Stimulated activated CD8-positive, alpha-beta memory T cell treated with anti-CD3 and anti-CD28 coated beads, Interleukin-4, amount 100 ng/mL, for 4 hours (primary cell): ENCODE measurements at places on chromosomes 2 and 18.

DNA sequence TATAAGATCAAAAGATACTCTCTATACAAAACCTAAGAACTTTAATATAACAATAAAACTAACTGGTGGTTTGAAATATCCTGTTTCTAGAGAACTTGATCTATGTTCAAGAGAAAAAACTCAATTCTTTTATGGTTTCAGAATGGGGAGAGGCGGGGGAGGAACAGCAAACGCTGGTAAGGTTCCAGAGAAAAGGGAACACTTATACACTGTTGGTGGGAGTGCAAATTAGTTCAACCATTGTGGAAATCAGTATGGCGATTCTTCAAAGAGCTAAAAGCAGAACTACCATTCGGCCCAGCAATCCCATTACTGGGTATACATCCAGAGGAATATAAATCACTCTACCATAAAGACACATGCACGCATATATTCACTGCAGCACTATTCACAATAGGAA lies 17.2 kb downstream of the FAM98A start:
- no peak for DNase-seq

DNA sequence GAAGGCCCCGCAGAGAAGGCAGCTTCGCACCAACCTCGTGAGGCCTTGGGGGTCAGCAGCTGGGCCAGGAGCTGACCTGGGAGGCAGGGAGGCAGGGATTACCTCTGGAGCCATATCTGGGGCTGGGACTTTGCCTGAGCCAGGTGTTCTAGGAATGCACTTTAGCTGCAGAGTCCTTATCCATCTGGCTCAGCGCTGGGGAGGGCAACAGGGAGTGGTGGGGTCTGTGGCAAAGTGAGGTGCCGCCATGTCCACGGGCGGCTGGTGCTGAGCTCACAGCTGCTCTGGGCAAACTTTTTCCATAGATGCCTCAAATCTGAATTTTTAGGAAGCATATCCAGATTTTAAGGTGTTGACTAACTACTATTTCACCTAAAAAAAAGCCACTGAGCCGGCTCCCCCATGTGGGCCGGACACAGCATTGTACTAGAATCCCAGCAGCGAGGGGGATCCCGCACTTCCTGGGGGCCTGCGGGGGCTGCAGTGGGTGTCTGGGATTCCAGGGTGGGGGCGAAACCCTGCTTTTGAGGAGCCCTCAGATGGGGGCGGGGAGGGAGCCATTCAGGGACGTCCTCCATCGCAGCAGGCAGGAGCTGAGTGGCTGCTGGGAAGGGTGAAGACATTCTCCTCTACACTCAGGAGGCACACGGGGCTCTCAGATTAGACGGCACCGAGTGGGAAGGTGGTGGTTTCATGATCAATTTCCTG lies 34.6 kb downstream of the RTP5 start:
- DNase-seq, result no peak

GRCh38 chr2:222477962-222478608 lies 53.7 kb downstream of the SGPP2 start:
- no peak for DNase-seq

GRCh38 chr2:183811281-183811680 lies 687.0 kb downstream of the NUP35 start:
- DNase-seq, result no peak

DNA sequence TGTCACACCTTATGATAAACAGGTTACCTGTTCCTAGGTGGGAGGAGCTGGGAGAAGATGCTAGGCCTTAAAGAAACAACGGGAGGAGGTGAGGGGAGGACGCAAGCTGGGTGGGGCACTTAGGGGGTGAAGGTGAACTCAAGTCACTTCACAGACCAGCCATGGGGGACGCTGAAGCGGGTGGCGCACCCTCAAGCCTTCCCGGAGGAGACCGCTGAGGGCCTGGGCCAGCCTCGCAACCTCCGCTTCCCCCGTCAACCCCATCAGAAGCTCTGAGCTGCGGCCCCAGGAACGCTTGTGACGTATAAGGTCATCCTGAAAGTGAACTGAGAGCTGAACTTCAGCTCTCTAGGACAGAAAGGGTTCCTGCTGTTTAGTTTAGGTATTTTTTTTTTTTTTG lies 133.5 kb downstream of the MBP start:
- DNase-seq, result no peak

DNA sequence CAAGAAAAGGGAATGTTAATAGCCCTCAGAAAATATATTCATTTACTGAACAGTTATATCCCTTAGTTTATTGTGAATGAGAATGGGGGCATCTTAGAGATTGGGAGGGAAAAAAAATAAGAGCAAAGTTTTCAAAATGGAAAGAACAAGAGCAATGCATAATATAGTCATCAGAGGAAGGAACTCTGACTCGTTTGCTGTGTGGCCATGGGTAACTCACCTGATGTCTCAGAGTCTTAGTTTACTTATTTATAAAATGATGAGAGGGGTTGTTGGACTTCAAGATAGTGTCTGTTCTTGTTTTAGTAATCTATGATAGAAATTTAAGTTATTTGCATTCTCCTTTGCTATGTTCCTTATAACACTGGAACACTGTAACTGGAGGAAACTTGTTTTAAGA lies 70.7 kb downstream of the EML4 start:
- no peak for DNase-seq

GRCh38 chr2:58922245-58922644 lies 681.1 kb upstream of the FANCL start:
- DNase-seq, result no peak
